ENCODE measurements at places on chromosomes 7 and 10.

GRCh38 chr7:149782682-149783345 is 9.4 kb upstream of the ZNF467 start:
- DNase-seq = no peak

DNA sequence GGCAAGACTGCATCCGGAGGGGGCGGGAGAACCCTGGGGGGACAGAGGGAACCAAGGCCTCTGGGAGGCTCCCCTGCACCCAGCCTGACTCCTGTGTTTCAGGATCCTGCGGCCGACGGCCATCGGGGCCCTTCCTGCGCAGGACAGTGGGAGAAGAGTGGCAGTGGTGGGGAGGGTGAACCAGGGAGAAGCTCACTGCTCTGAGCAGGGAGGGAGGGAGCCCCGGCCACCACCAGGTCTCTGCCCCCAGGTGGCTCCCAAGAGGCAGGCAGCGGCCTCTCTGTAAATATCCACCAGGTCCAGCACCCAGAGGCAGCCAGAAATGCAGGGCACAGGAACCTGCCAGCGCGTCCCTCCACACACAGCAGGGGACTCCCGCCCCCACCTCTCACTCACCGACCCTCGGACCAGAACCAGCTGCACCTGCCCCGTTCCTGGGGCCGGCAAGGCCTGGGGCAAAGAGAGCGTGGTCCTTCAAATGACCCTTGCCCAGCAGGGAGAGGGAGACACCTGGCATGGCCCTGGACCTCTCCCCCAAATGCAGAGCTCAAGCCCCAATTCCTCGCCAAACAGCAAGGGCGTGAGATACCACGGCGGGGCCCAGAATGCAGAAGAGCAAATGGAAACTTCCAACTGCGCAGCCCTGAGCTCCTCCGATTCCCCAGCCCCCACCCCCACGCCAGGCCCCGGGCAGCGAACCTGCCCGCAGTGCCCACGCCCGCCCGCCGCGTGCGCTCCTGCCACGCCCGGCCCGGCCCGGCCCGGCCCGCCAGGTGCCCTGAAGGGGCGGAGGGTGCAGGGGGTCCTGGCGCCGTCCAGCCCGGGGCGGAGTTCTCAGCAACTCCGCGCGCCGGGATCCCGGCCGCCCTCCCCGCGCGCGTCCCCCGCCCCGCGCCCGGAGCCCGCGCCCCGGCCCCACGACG is 805 bp downstream of the RASGEF1A start:
- no peak for DNase-seq

DNA sequence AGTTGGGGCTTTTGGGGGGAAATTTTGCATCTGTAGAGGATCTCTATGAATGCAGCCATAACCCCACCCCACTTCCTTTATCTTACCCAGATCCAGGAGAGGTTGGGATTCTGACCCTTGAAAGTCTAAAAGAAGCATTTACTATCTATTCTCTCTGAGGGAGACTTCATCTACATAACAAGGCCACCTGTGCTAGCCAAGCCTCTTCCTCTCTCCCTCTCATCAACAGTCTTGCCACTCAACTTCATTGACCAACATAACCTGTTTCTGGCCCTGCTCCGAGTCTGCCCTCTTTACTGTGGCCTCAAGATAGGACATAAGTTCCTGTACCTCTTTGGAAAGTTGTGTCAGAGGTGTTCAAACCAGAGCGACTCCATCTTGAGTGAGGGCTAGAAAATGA is 19.4 kb downstream of the TUBAL3 start:
- no peak for DNase-seq

- no peak for DNase-seq
Observed at GRCh38 chr7:140062118-140062527, 628 bp downstream of the PARP12 start.

GRCh38 chr7:142685877-142686508 is 63.3 kb upstream of the PRSS1 start:
- no peak for DNase-seq

GRCh38 chr7:29884399-29885272 is 78.3 kb downstream of the WIPF3 start:
- DNase-seq = no peak

GRCh38 chr10:69259547-69260243 is 18.6 kb upstream of the HK1 start:
- DNase-seq = no peak

- DNase-seq = no peak
Observed at GRCh38 chr7:2405201-2405600, 1.8 kb downstream of the CHST12 start.

- DNase-seq = peak; percentile 94
Observed at GRCh38 chr7:137539111-137539715, 195.7 kb upstream of the PTN start.

DNA sequence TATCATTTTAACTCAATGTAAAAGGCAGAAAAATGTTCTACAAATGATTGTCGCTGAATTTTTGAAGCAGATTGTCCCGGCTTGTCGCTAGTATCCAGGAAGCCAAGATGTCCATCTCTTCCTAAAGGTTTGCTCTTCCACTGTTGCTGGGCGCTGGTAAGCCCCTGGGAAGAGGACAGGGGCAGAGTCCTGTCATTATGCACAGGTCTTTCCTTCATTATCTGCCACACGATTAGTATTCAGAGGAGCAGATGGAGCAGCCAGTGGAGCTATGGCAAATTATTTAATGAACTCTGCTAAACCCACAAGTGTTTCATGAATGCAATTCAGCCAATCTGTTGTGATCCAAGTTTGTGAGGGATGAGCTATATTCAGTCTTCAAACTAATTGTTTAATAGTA is 499.1 kb upstream of the NRP1 start:
- DNase-seq = no peak

GRCh38 chr10:14063531-14064285 is 267.0 kb downstream of the FRMD4A start:
- DNase-seq = peak; percentile 93

GRCh38 chr10:130432271-130432670 is 296.1 kb downstream of the GLRX3 start:
- DNase-seq = no peak

DNA sequence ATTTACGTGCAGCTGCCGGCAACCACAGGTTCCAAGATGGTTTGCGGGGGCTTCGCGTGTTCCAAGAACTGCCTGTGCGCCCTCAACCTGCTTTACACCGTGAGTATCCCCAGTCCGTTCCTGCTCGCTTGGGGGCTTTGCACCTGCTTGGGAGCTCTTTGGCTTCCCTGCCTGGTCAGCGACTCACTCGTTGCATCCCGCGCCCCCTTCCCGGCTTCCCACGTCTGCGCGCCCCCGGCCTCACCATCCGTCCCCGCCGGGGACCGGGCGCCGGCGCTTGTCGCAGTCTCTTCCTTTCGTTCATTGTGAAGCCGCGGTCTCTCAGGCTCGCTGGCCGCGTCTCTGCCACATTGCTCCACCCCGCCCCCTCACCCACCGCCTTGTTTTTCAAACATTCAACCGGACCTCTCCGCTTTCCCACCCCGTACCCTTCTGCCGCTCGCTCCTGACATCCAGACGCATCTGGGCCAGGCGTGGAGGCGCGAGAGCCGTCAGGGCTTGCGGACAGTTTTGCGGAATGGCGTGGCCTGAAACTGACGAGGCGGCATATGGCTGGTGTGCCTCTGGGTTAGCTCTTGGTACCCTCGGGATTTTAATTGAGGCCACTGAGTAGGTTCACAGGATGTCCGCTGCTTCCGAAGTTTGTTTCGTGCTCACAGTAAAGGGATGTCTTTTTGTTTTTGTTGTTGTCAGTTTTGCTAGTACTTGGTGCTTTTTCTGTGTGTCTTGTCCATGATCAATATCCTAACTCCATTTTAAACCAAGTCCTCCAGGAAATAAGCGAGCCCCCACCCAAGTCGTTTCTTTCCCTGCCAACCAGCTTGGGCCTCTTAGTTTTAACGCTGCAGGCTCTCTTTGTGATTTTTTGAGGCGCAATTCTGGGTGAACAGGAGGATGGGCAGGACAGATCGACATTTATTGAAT is 639 bp downstream of the TSPAN13 start:
- DNase-seq = peak; percentile 34

DNA sequence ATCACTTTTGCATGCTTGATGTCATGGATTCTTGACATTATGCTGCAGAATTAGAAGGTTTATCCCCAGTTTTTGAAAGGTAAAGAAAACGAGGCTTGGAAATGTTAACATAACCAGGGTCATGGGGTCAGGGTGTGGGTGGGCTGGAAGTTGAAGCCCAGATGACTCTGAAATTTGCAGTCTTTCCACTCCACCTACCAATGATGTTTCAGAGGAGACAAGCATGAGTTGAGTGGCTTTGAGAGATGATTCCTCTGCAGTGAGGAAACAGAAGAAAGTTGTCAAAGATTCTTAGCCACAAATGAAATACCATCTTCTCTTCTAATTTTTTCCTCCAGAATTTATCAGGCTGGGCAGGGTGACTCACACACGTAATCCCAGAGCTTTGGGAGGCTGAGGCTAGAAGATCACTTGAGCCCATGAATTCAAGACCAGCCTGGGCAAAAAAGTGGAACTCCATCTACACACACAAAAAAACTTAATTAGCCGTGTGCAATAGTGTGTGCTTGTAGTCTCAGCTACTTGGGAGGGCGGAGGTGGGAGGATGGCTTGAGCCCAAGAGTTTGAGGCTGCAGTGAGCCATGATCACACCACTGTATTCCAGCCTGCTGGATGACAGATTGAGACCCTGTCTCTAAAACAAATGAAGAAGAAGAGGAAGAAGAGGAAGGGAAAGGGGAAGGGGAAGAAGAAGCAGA is 239.1 kb upstream of the AUTS2 start:
- no peak for DNase-seq

GRCh38 chr10:71076473-71077142 is 135.8 kb upstream of the UNC5B start:
- DNase-seq = no peak

- no peak for DNase-seq
Observed at GRCh38 chr7:138382862-138383565, 77.0 kb upstream of the TRIM24 start.

- DNase-seq = peak; percentile 56
Observed at GRCh38 chr7:1169409-1170368, 9.7 kb upstream of the ZFAND2A start.

DNA sequence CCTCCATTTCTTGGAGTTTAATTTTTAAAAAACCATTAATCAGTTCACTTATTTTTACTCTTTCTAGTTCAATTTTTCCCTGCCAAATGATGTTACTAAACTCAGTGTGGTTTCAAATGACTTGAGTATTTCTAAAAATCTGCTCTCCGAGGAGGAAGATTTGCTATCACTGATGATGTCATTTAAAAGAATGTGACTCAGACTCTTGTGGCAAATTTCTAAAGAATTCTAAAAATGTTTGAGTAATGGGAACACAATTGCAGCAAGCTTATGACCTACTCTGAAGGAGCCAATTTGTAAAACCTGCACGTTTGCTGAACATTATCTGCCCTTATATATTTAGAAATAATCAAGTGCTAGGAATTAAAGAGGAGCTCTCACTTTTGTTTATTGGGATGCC is 88.6 kb downstream of the SPAG6 start:
- peak; percentile 97 for DNase-seq

DNA sequence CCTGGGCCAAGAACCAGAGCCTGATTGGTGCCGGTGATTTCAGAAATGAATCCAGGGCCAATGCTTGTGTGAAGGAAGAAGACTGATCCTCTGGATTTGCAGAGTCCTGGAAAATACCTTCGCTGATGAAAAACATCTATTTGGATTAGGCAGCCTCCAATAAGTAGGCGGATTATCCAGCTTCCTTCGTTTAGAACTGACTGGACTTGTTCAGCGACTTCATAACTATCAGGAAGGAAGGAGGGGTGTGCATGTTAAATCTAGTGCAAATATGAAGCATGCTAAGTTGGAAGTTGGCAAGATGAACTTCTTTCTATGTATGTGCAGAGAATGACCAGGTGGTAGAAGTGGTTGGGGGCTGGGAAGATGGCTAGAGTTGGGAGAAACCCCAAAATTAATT is 41.0 kb downstream of the NKX2-3 start:
- no peak for DNase-seq

DNA sequence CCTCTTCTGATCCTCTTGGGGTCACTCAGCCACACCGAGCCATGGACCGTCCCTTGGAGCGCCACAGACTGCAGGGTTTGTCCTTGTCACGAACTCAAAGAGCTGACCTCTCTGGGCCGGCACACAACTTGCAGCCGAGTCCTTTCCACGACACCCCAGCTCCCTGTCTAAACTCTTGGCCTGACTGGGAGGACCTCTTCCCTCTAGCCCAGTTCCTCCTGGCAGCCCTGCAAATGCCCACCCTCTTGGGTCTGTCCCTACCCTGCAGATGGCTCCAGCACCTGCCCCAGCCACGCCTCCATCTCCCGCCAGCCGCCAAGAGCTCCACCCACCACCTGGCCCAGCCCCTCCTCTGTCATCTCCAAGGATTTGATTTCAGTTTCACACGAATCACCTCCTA is 339.2 kb downstream of the DNAJB6 start:
- DNase-seq = no peak

GRCh38 chr7:88218836-88219605 is 817 bp downstream of the SRI start:
- DNase-seq = peak; percentile 58

- no peak for DNase-seq
Observed at GRCh38 chr10:108848046-108848445, 1075.3 kb downstream of the XPNPEP1 start.

GRCh38 chr10:116810120-116810500 is 39.2 kb upstream of the ENO4 start:
- no peak for DNase-seq

GRCh38 chr7:13262929-13263530 is 575.6 kb downstream of the ARL4A start:
- DNase-seq = peak; percentile 51

GRCh38 chr7:55094092-55094690 is 75.4 kb downstream of the EGFR start:
- no peak for DNase-seq

DNA sequence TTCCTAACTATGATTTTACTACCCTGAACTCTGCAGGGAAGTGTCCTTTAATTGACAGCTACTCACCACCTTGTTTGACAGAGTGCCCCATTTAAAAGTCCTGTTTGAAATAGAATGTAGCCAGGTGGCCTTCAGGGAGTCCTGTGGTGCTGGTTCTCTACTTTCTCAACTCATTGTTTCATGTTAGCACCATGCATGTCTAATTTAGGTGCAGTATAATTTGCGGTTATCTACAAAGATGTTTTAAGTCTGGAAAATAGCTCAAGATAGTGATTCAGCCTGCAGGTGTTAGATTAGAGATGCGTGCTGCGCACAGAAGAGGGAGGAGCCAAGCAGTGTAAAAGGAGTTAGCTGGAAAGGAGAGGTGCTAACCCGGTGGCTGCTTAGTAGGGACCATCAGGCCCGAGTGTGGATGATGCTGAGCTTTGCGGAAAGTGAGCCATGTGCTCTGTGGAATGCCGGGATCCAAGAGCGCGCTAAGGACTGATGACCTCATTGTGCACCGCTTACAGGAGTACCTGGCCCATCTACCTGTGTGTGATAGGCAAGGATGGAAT is 1.2 kb downstream of the CCM2 start:
- DNase-seq = no peak

- DNase-seq = no peak
Observed at GRCh38 chr7:10734595-10734994, 239.1 kb upstream of the PHF14 start.

GRCh38 chr7:30116771-30117170 is 18.0 kb upstream of the MTURN start:
- DNase-seq = peak; percentile 3

GRCh38 chr10:88227342-88228018 is 355.6 kb downstream of the RNLS start:
- DNase-seq = peak; percentile 81
